ENCODE measurements at places on chromosomes 6 and 20.

DNA sequence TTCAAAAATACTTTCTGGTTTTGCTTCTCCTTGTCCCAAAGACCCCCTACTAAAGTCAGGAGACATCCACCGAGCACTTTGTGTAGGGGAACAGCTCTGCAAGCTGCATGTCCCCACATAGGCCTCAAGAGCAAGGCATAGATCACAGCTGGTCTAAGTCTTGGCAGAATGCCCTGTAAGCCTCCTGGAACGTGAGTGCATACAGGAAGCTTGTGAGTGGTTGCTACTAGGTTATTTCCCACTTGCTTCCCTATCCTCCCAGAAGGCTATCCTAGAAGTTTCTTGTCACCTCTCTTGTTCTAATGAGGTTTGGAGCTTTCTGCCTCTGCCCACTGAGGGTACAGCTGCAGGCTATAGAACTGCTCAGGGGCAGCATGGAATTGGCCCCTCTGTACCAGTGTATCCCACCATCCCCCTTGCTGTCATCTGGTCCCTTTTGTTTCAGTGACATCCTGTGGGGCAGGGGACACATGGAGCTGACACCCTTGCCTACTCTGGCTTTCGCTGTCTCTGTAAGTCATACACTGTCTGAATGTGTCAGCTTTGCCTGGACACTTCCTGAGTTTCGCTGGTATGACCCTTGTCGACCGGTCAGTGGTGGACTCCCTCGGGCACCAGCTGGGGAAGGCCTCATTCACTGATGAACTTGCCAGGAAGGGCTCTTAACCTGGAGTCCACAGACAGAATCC lies 35.6 kb upstream of the KCNK16 start:
- no peak for DNase-seq

DNA sequence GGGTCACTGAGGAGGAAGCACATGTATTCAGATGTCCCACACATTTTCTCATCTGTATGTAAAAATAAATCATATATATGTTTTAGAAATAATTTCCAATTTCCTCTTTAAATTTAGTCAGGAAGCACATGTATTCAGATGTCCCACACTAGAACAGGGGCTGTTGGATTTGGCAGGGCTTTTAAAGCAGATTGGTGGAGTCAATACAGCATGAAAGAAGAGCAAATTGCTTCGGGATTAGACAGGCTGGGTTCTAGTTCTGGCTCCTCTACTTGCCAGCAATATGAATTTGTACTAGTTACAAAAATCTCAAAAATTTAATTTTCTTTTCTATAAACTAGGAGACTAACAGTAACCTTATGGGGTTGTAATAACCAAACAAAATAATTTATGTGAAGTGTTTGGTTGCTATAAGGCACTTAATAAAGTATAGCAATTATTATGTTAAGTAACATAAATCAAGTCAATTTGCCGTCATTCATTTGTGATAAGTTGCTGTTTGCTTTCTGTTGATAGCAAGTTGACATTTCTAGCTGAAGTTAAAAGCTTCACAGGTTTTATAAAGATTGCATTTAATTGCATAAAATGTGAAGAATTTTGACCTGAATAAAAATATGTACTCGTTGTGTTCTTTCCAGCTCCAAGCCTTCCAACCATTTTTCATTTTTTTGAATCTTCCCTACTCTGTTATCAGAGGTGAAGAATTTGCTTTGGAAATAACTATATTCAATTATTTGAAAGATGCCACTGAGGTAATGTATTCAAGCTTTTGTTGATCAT lies 88.9 kb downstream of the CD109 start:
- DNase-seq = no peak

- DNase-seq = no peak
Observed at GRCh38 chr6:30763618-30764489, 19.5 kb upstream of the IER3 start.

DNA sequence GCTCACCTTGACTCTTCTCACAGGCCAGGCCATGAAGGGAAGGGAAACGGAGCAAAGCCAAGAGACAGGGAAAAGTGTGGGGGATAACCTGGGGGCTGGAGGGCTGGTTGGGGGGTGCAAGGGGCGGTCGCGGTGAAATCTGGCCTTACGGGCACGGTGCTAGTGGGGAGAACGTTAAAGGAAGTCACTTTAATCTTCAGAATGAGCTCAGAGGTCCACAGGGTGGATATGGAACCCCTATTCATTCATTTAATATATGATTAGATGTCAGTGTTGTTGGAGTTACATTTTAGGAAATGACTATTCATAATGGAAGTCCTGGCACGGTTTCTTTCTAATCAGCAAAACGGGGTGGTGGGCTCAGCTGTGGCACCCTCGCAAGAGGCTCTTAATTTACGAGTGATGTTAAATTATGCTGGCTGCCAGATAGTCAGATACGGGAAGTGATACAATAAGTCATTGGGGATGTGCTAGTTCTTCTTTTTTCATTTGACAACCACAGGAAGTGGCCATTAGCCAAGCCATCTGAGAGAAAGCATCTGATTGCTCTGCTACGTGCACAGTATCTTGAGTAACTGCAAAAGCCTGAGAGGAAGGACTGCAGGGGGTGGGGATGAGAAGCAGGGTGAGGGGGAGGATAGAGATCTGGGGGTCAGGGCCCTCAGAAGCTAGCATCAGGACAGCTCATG lies 253.0 kb downstream of the QKI start:
- DNase-seq = peak; percentile 98

GRCh38 chr20:57990396-57990987 lies 238.0 kb downstream of the ANKRD60 start:
- DNase-seq = no peak
